Brain pericyte (primary cell): ENCODE measurements at places on chromosomes 11 and 22.
A peak's percentile ranks its signal among the peaks of the same experiment; 100 is the strongest.

GRCh38 chr11:32963721-32964120, 52.0 kb upstream of the DEPDC7 start:
- DNase-seq = no peak

DNA sequence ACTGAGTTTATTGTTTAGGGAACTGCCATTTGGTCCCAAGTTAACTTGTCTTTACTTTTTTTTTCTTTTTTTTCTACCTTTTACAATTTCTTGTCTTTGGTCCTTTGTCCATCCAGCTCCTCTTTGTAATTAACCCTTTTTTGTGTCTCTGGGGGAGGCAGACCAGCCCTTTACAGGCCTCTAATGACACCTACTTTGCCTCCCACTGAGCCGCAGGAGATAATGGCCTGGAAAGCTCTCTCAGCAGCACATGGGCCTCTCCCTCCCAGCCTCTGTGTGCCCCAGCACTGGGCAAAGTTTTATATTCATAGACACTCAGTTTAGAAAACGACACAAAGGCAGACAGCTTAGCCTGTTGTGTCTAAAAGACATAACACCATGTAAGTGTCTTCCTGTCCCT, 480.4 kb downstream of the SOX6 start:
- no peak for DNase-seq

DNA sequence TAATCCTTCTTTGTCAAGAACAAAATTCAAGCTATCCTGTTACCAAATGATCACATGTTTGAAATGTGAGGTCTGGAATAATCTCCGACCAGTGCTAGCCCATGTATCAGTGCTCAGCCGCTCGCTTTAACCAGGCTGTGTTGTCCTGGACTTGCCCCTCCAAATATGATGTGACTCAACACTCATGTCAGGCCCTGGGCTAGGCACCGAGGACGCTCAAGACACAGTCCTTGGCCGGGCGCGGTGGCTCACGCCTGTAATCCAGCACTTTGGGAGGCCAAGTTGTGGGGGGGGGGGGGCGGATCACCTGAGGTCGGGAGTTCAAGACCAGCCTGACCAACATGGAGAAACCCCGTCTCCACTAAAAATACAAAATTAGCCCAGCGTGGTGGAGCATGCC, 54.1 kb upstream of the WNT7B start:
- DNase-seq = no peak

DNA sequence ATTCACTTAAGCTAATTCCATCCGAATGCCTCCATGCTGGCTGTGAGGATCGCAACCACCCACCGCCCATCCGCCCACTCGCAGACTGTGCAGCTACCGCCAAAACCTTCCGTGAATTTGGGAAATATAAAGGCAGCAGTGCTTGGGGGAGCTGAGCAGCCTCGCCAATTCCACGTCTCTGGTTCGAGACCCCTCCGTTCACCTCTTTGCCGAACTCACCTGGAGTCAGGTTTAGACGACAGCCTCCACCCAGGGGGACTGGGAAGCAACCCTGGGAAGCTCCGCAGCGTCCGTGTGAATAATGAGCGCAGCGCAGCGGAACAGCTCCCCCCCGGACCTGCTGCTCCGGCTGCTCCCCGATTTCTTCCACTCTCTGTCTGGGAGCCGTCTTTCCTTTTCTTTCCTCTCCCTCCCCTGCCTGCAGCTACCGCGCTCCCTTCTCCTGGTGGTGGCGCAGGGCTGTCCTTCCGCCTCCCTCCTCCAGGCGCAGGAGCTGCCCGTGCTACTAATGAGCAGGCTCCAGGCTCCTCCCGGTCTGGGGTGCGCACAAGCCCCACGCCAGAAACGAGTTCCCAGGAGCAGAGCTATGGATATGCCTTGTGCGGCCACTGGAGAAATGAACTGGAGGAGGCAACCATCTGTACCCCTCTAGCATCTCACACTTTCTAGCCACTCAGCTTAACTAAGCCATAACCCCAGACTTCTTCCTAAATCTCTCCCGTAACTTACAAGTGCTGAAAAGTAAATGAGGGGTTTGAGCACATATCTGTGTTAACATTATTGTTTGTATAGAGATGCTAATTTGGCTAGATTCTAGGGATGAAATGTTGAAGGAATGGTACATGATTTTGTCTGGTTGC, 107.3 kb downstream of the XKR3 start:
- no peak for DNase-seq

GRCh38 chr11:130817330-130817944, 98.8 kb downstream of the SNX19 start:
- DNase-seq = no peak

DNA sequence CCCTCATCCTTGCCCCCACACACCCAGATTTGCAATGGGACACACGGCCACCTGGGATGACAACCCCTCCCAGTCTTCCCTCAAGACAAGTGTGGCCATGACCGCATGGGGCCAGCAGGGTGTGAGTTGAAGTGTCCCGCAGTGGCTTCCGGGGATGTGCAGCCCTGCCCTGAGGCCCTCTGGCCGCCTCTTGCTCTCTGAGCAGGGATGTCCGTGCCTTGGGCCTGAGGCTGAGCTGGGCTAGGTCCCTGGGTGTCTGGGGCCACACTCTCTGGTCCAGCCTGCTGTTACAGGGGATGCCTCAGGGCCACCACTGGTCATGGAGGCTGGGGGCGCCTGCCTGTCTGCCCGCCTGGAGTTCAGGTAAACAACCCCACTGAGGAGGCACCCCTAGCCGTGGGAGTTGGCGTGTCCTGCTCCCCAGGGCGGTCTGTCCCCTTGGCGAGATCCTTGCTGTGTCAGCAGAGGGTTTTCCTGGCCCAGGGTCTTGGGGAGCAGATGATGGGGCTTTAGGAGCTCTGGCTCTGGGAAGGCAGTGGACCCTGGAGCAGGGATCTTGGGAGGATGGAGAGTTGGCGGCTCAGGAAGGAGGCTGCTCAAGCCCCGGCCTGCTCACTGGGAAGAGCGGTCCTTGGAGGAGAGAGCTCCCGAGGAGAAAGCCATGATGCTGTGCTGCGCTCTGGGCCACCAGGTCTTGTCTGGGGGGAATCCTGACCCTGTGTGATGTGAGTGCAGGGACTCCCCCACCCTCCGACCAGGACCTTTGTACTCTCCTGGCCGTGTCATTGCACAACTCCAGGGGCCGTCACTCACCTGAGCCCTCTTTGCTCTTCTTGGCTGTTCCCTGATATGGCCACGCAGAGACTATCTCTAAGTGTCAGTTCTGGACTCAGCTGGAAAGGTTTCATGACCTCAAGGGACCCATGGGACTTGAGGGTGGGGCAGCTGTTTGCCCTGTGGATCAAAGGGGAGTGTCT, 67.9 kb downstream of the KCNQ1 start:
- DNase-seq = no peak

- DNase-seq = no peak
Observed at GRCh38 chr22:28441720-28442263, 237.8 kb downstream of the TTC28 start.

DNA sequence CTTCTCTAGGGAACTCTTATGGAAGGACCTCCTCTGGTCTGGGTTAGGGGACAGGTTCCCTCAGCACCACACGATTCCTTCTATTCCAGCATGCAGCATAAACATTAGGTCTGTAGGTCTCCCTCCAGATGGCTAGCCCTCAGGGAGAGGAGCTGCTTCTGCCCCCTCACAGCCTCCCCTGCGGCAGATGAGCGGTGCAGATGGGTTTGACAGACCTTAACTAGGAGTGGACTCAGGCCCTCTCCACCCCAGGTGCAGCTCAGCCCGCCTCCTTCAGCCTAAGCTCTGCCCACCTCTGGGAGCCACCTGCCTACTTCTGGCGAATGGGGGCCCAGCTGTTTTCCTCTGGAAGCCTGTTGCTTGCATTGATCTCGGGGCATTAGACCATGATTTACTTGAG, 55.7 kb upstream of the EIF3D start:
- DNase-seq = no peak

- DNase-seq = no peak
Observed at GRCh38 chr22:38016182-38017151, 32.1 kb upstream of the SOX10 start.

DNA sequence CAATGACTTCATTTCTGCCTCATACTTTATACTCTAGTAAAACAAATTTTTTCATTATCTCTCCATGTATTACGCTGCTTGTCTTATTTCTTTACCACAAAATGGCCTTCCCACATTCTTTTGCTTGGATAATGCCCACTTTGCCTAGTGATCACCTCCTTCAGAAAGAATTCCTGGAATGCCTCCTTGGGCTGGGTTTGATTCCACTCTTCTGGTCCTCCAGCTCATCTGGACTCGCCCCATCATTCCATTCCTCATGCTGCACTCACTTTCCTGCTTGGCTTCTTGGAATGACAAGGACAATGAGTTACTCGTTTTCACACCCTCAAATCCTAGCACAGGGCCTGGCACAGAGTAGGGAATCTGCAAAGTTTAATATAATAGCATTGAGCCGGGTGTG, 475.1 kb upstream of the LARGE1 start:
- DNase-seq = no peak

DNA sequence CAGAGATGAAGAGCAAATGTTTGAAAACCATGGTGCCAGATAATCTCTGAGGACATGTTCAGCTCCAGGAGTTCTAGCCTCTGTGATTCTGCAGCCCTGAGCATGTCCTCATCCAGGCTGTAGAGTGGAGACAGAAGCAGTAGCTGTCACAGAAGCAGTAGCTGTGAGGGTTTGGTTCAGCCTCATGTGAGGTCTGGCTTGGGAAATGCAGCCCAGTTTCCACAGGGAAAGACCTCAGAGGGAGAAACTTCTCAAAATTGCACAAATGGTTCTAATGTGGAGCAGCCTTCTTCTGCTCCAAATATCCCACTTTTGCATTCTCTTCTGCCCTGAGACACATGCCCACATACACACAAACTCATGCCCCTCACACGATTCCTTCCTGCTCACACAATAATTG, 48.4 kb downstream of the DBX1 start:
- DNase-seq = no peak

GRCh38 chr22:46269564-46269963, 1.8 kb downstream of the TTC38 start:
- no peak for DNase-seq

DNA sequence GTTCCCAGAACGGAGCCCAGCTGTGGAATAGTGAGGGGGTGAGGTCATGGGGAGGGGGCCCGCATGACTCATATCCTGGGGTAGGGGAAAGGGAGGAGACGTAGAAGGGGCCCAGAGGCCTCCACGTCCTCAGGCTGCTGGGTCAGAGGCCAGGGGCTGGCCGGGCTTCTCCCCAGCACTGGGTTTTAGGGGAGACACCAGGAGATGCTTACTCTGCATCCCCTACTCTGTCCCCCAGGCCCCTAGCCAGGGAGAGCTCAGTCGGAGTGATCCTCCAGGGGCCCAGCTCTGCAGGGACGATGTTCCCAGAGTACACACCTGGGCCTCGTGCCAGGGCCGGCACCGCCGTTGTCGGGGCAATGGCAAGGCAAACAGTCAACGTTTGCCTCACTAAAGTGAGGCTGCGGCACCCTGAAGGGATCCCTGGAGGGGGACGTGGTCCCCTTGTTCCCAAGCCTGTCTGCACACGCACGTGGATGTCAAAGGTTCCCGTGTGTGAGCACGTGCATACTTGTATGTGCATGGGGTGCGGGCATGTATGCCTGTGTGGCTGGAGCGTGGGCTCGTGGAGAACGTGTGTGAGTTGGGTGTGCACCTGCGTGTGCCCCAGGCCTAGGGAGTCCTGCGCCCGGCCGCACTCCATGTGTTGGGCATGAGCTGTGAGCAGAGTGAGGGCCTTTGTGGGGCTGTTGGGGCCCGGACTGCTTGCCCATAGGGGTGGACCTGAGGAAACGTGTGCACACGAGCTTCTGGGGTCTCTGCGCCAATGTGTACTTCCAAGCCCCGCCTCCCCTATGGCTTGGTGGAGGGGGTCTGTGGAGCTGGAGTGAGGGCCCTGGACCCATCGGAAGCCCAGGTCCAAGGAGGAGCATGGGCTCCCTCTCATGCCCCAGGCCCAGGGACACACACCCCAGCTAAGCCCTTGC, 14.2 kb downstream of the PRR33 start:
- peak; percentile 67 for DNase-seq

GRCh38 chr22:27792452-27793161, 8.9 kb downstream of the MN1 start:
- no peak for DNase-seq

DNA sequence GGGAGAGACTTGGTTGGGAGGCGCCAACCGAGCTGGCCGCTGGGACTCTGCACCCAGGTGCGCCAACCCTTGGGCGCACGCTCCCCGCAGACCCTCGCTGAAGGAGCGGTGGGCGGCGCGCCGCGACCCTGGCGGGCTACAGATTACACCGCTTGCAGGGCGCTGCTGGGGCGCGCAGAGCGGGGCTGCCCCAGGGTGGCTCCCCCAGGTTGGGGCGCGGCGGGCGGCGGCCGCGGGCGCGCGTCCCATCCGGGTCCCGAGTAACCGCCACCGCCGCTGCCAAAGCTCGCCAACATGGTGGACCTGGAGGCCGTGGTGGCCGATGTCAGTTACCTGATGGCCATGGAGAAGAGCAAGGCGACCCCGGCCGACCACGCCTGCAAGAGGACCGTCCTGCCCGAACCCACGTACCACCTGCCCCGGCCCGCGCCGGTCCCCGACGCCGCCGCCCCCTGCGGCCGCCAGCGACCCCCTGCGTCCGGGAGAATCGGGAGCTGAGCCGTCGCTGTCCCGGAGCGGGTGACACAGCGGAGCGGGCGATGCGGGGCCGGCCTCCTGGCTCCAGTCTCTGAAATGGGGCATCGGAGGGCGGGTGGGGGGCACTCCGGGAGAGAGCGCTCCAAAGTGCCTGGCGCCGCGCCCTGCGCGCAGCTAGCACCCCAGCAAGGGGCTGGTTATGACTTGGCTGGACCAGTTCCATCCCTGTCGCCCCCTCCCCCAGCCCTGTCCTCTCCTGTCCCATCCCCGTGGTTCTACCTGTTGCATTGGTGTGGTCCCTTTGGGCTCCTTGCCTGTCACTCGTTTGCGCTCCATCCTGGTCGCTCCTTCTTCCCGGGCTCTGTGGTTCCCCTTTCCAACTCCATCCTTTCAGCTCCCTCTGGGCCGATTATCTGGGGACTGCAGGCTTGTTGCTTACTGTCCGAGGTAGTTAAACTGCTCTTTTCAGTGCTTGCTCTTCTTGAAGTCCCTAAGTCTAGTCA, 143.3 kb upstream of the GRK3 start:
- DNase-seq = no peak

DNA sequence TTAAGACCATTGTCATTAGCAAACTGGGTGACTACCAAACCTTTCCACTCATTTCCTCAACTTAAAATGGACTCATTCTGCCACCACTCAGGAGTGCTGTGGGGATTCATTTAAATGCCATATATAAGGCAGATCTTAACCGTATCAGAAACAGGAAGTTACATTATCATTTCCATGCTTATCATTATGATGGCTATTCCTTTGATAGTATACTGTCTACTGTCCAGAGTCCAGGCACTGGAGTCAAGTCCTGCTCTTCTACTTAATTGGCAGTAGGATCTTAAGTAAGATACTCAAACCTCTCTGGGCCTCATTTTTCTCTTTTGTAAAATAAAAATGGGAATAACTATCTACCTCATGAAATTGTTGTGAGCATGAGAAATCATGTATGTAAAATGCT, 8.4 kb upstream of the NAV2 start:
- no peak for DNase-seq

- DNase-seq = no peak
Observed at GRCh38 chr11:95599959-95600586, 189.5 kb downstream of the FAM76B start.
